Upper lobe of left lung (tissue), 6 donors: ENCODE measurements at places on chromosomes 2 and 18.

GRCh38 chr2:121272596-121272995 lies 12.4 kb downstream of the TFCP2L1 start:
- no peak for DNase-seq

- no peak for DNase-seq
Observed at GRCh38 chr2:179513181-179513580, 248.5 kb upstream of the SESTD1 start.

DNA sequence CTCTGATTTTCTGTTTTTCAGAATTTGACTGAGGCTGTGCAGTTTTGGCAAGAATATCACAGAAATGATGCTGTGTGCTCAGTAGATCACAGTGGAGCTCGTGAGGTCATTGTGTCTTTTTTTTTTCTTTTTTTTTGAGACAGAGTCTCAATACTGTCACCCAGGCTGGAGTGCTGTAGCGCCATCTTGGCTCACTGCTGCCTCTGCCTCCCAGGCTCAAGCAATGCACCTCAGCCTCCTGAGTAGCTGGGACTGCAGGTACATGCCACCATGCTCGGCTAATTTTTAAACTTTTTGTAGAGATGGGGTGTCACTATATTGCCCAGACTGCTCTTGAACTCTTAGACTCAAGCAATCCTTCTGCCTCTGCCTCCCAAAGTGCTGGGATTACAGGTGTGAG lies 203.6 kb downstream of the NCKAP5 start:
- no peak for DNase-seq

- no peak for DNase-seq
Observed at GRCh38 chr2:182302174-182302573, 124.7 kb downstream of the PDE1A start.

- no peak for DNase-seq
Observed at GRCh38 chr2:178271629-178272333, 77.5 kb downstream of the OSBPL6 start.

- DNase-seq = no peak
Observed at GRCh38 chr2:147884830-147885229, 40.0 kb downstream of the ACVR2A start.

GRCh38 chr2:108701208-108701607 lies 18.1 kb upstream of the RANBP2 start:
- no peak for DNase-seq

GRCh38 chr2:236934656-236935055 lies 151.0 kb upstream of the COPS8 start:
- no peak for DNase-seq

GRCh38 chr2:213232649-213233437 lies 51.4 kb upstream of the SPAG16 start:
- no peak for DNase-seq

DNA sequence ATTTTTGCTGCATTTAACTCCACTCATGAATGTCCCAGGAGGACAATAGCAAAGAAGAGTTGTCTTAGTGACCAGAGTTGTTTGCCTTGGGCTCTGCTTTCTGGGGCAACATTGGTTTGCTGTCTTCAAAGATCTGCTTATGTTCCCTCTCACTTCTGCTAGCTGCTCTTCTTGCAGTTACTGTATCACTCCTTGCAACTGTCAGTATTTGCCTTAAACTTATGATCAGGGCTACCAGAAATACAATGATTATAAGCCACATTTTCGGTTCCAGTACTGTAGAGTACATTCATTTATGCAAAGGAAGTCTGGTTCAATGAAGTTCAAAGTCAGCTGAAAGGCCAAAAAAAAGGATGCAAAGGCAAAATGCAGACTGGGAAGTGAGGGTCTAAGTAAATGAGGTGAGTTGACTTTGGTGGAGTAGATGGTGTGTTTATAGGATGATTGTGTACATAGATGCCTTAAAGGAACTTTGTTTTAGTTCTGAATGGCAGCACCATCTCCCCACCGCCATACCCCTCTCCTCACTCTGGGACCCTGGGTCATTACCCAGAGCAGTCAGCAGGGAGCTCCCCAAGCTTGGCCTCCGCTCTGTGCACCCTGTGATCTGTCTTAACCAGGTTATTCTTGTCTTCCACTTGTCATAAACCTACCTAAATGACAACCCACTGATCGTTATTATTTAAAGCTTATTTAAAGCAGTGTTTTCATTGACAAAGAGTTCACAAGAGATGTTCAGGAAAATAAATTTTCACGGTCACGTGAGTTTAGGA lies 236.0 kb downstream of the DOK6 start:
- no peak for DNase-seq

DNA sequence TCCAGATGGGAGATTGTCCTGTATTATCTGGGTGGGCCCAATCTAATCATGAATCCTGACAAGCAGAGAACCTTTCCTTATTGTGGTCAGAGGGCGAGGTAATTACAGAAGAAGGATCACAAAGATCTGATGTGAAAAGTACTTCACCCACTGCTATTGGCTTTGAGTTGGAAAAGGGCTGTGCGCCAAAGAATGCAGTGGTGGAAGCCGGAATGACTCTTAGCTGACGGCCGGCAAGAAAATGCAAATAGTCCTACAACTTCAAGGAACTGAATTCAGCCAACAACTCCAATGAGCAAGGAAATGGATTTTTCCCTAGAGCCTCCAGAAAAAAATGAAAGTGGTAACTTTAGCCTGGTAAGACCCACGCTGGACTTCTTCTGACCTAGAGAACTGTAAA lies 67.3 kb downstream of the CTNNA2 start:
- peak; percentile 49 for DNase-seq

GRCh38 chr2:18860179-18860578 lies 270.8 kb upstream of the NT5C1B start:
- DNase-seq = no peak

GRCh38 chr2:226694149-226694548 lies 105.5 kb downstream of the IRS1 start:
- DNase-seq = no peak

- DNase-seq = peak; percentile 23
Observed at GRCh38 chr2:49770919-49771318, 616.6 kb upstream of the FSHR start.

GRCh38 chr18:1993866-1994265 lies 577.4 kb downstream of the METTL4 start:
- no peak for DNase-seq
